Bone marrow (tissue), 2 donors: ENCODE measurements at places on chromosomes 2 and 18.

DNA sequence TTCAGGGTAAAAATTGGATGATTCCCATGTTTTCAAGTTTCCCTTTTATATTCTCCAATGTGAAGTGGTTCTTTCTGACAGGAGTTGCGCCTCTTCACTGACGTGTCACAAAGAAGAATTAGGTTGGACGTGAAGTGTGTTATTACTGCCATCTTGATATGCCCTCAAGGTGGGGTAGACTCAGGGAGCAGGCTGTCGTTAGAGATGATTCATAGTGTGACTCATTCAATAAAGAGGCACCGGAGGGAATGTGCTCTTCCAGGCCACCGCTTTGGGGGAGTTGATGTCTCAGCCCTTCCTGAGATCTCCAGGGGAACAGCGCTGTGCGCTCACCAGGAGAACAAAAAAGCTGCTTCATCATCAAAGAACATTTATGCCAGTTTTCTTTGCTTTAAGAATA is 3.6 kb upstream of the DGKD start:
- DNase-seq, result peak; percentile 93

- no peak for DNase-seq
These were observed 83.3 kb upstream of the CD28 start for GRCh38 chr2:203623096-203623495.

DNA sequence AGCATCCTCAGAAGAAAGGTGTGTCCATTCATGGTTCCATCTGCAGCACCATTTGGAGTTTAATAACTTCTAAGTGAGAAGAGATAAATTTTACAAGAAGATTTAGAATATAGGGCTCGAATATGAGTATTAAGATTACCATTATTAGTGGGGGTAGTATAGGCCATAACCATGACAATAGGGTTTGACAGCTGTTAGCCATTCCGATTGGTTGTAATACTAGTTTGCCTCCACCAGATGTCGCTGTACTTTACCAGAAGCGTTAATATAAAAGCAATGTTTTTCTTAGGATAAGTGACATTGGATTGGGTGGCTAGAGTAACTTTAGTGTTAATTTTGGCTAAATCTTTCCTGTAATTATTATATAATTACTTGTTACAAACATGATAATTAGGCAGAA is 107.5 kb upstream of the SRD5A2 start:
- no peak for DNase-seq

GRCh38 chr18:78884502-78884901 is 95.1 kb upstream of the SALL3 start:
- no peak for DNase-seq

- DNase-seq, result no peak
These were observed 236.0 kb downstream of the BCL2 start for GRCh38 chr18:63083555-63083954.

GRCh38 chr2:229641676-229642075 is 72.7 kb downstream of the DNER start:
- no peak for DNase-seq

DNA sequence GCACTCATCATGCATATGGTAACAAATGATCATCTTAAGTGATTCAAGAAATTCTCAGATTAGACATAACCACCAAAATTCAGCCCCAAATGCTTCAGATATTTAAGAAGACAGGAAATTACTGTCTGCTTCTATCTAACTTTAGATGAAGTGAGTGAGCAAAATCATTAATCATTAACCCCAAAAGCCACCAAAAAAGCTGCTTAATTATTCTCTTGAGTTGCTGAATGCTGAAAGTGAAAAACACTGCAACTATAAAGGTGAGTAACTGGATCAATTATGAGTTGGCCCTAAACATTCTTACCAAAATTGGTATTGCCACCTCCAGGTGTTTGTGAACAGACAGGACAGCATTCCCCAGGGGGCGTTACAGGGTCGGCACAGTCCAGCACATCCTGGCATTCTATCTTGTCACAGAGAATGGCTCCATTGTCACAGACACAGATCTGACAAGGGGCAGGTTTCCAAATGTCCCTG is 69.6 kb downstream of the COL5A2 start:
- DNase-seq, result no peak

DNA sequence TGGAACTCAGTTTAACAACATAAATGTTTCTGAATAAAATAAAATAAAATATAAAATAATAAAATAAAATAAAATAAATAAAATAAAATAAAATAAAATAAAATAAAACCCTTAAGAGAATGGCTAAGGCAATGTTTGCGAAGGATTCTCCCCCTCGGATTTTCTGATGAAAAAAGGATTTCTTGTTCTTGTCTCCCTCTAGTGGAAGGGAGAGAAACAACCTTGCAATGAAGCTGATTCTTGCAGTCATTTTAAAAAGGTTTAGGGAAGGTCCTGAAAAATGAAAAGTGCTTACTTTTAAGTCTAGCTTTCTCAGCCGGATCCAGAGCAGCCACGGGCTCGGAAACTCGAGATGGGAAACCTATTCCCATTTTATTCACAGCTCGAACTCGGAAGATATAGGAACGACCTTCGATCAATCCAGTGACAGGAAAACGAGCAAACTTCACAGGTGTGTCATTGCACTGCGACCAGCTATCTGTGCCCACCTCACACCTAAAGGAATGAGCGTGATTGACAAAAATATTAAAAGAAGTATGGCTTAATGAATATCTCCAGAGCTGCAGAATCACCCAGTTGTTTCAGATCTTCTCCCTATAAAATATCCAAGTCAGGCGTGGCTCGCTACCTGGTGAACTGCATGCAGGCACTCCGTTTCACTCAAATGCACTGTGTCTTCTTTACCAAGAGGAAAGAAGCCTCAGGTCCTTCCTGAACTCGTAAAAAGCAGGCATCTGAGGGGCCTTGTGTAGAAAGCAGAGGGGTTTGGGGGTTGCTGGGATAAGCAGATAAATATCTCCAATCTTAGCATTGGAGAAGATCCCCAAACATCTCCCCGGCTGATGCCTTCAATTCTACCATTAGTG is 68.1 kb downstream of the MYOM1 start:
- DNase-seq, result no peak

GRCh38 chr2:193695367-193695766 is 1500.6 kb upstream of the TMEFF2 start:
- no peak for DNase-seq

DNA sequence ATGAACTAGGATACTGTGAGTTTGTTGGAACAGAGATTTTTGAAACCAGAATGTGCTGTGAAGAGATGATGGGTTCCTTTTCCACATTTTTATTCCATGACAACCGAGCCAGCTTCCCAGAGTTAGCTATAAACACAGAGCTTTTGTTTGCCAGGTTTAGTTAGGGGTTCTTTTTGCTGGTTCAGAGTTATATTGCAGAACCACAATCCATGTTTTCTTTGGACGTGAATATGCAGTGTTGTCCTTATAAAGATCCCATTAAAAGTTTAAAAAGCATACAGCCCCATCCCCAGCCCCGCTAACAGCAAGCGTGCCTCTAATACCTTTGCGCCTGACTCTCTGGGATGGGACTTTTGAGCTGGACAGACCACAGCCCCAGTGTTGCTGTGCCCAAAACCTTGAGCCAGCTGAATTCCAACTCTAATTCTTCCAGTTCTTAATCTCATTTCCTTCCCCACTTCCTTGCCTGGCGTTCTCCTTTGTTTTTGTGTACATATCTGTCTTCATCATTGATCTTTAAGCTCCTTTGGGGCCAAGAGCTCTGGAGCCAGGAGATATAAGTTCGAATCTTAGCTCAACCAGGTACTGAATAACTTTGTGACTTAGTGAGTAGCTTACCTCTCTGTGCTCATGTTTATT is 72.3 kb downstream of the SPATS2L start:
- DNase-seq, result no peak

DNA sequence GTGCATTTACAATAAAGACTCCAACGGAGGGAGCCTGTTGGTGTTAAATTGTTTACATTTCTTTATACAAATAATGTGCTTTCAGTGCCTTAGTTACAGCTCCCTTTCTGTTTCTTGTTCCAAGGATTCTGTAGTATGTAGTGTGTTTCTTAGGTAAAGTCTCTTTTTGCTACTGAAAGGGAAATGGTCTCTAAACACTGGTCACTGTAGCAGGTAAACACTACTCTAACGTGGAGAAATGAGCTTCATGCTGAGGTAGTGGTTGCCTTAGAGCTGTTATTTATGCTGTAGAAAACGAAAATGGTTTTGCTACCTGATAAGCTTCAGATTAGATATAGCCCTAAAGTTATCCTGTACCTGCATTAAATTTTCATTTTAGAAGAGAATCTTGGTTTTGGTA is 163.6 kb downstream of the CAPN13 start:
- DNase-seq, result no peak

GRCh38 chr2:36960005-36960675 is 6.2 kb downstream of the STRN start:
- no peak for DNase-seq

- peak; percentile 32 for DNase-seq
These were observed 12.7 kb upstream of the DUSP2 start for GRCh38 chr2:96157649-96158553.

DNA sequence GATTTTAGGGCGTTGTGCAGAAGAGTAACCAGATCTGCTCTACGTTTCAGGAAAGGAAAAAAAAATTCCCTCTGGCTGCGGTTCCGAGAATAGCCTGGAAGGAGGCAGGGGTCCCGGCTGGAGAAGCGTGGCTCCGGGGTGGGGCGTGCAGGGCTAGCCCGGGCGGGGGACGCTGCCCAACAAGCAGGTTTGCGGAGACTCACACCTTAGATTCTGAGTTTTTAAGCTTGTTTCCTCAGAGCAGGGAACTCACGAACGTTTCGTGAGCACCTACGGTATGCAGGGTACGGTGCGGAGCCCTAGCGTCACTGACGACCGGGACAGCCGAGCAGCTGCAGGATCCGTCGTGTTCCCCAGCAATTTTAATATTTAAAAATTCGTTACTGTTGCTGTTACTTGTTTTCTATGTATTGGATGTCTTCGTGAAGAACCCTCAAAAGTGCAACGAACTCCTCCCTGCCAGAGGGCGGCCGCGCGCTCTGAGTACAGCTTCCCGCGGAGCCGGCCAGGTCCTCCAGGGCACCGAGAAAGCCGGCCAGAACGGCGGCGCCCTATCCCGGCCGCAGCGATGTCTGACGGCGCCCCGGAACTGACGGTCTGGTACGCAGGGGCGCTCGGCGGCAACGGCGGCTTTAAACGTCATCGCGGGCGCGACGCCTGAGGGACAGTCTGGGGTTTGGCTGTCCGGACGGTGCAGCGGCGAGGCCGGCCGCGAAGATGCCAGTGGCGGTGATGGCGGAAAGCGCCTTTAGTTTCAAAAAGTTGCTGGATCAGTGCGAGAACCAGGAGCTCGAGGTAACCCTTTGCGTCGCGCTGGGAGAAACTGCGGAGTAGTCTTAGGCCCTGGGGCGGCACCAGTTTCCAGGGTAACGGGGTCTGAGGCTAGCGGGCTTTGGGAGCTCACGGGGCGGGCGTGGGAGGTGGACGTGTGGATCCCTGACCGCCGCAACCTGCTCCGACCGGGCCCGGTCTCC is at the start of gene COPS8:
Gene COPS8, plus strand, starts transcription at position 642 of the 974 bp plus-strand sequence. Its CDS starts 76 bp downstream, at position 718.
- peak; percentile 78 for DNase-seq

GRCh38 chr18:57437402-57437765 is 2.2 kb downstream of the ONECUT2 start:
- DNase-seq, result no peak

DNA sequence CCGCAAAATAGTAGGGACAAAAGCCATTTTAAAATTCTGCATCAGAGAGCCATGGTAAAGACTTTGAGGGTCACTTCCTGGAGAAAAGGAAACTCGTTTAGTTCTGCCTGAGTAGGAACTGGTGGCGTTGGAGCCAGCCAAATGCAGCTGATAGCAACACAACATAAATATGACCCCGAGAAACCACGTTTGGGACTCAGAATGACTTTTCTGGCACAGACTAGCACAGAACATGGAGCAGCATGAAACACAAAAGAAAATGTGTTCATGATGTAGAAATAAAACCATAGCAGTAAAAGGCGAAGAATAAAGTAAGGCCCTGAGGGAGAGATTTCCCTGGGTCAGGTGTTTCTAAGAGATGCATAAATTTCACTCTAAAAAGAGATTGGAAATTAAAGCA is 149.2 kb upstream of the KLHL29 start:
- DNase-seq, result no peak

DNA sequence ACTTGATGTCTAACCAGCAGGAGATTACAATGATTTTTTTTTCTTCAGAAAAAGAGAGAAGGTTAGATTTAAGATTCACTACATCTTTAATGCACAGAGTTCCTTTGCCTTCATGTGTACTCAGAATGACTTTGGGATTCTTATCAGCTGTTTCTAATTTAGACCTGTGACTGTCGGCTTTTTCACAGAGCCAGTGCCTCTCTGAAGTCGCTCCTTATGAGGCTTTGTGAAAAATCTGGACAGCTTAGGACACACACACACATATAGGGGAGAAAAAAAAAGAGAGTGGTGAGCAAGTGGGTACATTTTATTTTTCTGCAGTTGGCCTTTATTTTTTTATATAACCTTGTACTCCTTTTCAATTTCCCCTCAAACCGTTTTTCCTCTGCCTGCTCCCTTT is 893.1 kb upstream of the CELF4 start:
- DNase-seq, result no peak

DNA sequence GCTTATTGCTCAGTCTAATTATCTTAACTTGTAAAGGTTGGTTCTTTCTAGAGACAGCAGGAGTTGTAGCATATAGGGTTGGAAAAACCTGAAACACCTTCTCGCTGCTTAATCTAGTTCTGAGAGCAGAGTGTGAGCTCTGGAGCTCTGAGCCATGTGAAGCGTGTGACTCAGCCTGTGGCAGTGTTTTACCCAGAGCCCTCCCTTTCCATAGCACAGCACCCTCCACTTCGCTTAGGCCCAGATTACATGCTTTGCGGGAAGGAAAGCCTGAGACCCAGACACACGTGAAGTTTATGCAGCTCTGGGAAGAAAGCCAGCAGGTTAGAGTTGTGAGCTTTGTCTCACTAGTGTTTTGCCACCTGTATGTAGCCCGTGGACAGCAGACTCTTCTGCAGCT is 74.5 kb downstream of the INPP4A start:
- DNase-seq, result no peak

GRCh38 chr2:222760301-222760897 is 88.9 kb downstream of the MOGAT1 start:
- DNase-seq, result no peak

- no peak for DNase-seq
These were observed 54.6 kb downstream of the HDLBP start for GRCh38 chr2:241260911-241261310.

DNA sequence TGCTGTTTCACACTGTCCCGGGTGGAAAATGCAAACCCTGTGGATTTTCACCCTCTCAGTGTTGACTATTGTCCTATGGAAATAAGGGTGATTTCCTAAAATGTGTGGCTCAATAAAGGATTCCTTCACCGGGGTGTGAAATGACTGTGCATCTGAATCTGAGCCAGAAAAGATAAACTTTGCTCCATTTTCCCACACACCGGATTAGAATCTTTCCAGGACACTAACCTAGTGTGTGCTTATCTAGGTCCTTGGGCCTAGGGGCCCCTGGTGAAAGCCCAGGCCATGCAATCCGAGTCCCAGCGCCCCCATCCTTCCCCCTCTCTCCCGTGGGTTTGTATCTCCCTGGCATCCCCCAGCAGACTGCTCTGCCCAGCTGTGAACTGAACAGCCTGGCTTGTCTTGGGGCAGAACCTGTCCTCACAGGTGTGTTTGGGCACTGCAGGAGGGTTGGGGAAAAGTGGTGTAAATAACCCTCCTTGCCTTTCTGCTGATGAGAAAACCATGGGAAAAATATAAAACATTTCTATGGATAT is 17.3 kb downstream of the KLHL29 start:
- no peak for DNase-seq
